ENCODE measurements at places on chromosomes 3 and 15.

DNA sequence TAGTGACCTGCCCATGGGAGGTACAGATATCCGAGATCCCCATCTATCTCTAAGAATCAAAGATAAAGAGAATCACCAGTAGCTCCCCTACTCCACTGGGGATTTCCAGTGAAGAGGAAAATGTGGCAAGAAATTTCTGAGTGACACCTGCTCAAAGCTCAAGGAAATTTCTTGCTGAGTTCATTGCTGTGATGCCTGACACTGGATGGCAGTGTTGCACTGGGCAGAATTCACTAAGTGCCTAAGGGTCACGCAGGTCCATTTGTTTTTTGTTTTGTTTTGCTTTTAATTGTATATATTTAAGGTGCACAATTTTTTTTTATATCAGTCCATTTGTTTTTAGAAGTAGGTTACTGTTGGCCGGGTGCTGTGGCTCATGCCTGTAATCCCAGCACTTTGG is 109.5 kb upstream of the KCNAB1 start:
- DNase-seq: no peak

DNA sequence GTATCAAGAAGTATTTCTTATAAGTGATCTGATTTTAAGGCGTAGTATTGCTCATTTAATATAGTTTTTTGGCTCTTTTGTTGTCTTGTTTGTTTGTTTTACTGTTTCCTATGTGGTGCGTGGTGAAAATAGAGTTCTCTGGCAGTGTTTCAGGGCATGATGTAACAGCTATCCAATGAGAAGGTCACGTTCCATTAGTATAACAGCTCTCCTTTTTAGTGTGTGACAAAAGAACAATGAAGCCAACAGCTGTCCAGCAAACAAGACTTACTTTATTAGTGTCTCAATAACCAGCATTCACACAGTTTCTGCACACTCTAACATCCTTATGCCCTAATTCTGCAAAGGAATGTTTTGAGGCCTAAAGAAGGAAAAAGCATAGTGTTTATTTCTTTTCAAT is 127.9 kb downstream of the SLC25A26 start:
- DNase-seq: no peak

GRCh38 chr3:138434875-138435772 is 708 bp downstream of the ESYT3 start:
- no peak for DNase-seq

DNA sequence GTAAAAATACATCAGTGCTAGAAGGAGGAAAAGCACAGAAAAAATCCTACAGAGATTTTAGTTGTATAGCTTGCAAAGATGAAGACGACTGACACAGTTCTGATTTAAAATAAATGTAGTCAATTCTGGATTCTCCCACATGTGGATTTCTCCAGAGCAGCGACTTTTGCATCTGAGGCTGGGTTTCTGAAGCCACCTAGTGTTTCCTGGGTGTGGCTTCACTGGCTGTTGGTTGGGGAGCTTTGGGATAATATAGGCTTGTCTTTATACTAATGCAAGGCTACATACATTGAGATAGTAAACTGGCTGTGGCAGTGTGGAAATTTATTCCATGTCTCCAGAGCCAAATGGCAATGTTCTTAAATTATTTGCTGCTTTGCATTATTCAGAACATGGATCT is 158.1 kb upstream of the FEZF2 start:
- no peak for DNase-seq

- no peak for DNase-seq
These were observed 332.2 kb upstream of the GBE1 start for GRCh38 chr3:82093641-82094040.

- no peak for DNase-seq
These were observed 14.4 kb downstream of the PDE8A start for GRCh38 chr15:84996055-84996454.

DNA sequence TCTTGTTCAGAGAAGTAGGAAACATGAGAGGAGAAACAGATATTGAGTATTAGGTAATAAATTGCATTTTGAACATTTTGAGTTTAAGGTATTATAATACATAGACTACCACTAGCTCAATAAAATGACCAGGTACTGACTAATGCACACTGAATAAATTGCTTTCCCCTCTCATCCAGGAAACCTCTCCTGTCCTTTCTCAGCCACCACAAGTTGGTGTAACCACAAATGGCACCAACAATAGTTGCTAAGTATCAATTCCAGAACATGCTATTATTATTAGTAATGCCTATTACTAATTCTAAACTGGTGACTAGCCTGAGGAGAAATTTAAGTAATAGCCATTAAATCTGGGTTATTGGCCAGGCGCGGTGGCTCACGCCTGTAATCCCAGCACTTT is 47.3 kb upstream of the XRN1 start:
- DNase-seq: no peak

DNA sequence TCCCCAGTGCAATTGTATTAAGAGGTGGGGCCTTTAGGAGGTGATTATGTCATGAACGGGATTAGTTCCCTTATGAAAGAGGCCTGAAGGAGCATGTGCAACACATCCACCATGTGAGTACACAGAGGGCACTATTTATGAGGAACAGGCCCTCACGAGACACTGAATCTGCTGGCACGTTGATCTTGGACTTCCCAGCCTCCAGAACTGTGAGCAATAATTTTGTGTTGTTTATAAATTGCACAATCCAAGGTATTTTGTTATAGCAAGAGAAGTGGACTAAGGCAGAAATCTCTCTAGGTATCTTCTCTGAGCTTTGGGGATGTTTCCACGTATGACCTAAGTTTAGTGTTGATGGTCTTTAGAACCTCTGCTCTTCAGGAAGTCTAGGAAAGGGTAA is 149.3 kb upstream of the CBLB start:
- DNase-seq: no peak

DNA sequence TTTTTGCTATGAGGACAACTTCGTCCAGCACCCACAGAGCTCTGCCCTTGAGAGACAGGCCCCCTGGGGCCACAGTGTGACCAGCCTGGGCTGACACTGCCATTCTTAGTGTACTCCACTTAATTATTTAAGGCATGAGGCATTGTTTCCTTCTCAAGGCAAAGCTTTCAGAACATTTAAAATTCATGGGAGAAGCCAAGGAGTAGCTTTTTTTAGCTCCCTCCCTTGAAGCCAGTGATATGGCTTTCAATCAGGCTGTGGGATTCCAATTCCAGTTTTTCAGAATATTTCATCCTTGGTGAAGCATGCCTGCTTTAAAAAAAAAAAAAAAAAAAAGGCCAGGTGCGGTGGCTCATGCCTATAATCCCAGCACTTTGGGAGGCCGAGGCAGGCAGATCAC is 21.3 kb downstream of the HOMER2 start:
- DNase-seq: no peak

- no peak for DNase-seq
These were observed 81.9 kb upstream of the ZBED2 start for GRCh38 chr3:111677007-111677392.

DNA sequence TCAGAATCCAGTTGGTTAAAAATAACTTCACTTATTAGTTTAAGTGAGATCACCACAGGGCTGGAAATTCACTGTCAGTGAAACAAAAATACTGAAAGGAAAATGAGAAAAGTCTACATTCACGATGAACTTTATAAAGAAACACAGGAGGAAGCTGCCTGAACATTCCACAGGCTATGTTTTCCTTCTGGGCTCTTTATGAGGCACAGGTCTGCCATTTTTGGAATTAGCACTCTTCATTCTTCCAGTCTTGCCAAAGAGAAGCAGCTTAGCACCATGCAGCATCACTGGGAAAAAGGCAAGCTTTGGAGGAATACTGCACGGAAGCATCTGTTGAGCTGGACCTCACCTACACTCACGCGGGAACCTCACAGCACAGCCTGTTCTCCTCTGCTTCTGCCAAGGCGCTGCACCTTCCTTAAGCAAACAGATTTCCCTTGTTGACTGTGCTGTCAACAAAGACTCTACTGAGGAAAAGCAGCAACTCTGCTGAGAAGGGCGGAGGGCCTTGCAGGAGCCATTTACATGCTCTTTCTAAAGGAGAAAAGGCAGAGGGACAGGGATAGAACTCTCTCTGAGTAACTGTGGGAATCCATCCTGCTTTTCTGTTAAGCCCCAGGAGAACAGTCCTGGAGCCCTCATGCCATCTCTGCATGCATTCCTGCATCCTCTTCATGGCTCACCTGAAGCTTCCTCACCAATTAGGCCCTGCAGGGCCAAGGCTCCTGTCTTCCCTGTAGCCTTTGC is 15.7 kb downstream of the SUSD5 start:
- DNase-seq: no peak

DNA sequence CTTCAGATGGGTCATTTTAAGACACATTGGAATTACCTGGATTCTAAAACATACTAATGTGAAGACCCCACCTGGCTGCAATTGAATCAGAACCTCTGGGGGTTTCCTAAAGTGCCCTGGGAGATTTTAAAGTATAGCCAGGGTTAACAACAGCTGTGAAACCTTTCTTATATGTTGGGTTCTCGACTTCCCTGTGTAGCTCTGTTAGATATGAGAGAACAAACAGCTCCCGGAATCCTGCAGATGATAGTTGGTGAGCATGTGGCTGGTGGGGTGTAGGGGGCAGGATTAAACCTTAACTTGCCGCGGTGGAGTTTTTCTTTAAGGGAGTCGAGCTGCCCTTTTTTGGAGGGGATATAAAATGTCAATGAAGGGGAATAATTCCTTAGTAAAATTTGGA is 12.1 kb downstream of the PLCL2 start:
- DNase-seq: no peak

GRCh38 chr3:149468504-149469212 is 5.8 kb upstream of the TM4SF4 start:
- no peak for DNase-seq

GRCh38 chr3:197297002-197297401 is 1.4 kb downstream of the DLG1 start:
- DNase-seq: no peak

DNA sequence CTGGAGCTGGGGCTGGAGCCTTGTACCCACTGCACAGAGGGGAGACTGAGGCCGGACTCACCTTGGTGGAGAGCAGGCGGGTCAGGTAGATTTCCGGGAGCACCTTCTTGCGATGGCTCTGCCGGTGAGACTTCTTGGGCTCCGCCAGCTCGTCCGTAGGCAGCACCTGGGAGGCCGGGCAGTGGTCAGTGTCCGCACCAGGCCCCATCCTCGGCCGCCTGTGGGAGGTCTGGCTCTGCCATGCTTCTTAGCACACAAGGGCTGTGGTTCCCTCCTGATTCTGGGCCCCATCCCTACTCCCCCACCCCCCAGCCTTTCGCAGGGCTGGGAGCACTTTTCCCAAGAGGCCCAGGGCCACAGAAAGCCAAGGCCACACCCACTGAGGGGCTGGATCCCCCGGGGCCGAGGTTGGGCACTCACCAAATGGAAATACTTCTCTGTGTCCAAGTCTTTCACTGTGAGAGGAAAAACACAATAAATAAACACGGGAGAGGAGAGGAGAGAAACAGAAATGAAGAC is 17.4 kb downstream of the H1-8 start:
- DNase-seq: peak; percentile 60

All from left ventricle myocardium inferior (tissue), 1 donor.